LHCN-M2 (cell line): ENCODE measurements at places on chromosomes 12 and 14.

DNA sequence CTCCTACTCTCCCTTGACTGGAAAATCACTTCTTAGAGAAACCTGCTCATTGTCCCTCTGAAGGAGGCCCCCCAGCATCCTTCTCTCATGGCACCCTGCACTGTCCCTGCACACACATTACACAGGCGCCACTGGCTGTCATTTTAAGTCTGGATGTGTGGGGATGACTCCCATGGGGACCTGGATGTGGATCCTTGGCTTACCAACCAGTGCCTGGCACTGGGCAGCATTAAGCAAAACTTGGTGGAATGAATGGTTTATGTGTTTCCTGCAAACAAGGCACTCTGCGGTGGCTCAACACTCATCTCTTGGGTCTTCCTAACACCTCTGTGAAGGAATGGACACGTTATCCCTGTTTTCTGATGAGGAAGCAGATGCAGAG is 162.4 kb downstream of the RBM19 start:
- DNase-seq: no peak

- DNase-seq: no peak
These were observed 1.5 kb downstream of the STYK1 start for GRCh38 chr12:10672231-10672868.

- DNase-seq: no peak
These were observed 42.8 kb downstream of the NOS1 start for GRCh38 chr12:117318591-117318990.

DNA sequence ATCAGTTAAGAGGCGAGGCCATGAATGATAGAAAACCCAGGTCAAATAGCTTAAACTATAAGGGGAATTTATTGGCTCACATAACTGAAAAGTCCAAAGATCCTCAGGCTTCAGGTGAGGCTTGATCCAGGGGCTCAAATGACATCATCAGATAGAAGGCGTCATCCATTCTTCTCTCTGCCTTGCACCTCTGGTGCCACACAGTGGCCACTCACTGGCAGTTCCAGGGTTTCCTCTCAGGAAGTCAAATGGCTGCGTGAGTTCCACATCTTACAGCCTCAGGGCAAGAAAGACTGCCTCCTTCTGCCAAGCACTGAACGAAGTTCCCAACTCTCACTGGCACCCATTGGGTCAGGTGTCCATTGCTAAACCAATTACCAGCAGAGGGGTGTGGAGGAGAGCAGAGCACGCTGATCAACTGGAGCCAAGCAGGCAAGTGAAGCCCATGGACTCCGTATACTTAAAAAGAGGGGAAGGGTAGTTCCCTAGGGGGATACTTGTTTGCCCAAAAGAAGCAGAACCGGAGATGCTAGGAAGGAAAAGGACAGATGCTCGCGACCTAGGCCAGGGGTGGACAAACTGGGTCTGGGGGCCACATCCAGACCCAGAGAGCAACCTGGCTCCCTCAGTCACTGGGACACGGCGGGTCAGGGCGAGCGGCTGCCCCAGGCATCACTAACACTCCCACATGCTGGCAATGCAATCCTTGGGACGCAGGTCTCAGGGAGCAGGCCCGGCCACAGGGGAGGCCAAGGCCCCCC is 69.3 kb downstream of the SERPINA3 start:
- DNase-seq: no peak

- DNase-seq: peak; percentile 58
These were observed 15.0 kb upstream of the PPP1R13B start for GRCh38 chr14:103862393-103862782.

GRCh38 chr14:65415613-65416012 is 3.1 kb downstream of the FUT8 start:
- no peak for DNase-seq
